ENCODE measurements at places on chromosomes 2 and 18.

DNA sequence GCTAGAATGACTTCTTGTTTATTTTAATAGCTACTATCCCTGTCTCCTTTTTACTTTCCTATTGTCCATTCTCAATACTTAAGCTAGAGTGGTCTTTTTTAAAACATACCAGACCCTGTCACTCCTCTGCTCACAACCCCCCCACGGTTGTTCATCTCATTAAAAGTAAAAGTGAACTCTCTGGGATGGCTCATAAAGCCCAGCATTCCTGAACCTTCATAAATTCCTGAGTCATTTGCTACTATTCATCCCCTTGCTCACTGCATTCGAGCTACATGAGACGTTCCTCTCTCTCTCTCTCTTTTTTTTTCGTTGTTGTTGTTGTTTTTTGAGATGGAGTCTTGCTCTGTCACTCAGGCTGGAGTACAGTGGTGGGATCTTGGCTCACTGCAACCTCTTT, 148.7 kb upstream of the DSEL start:
- no peak for DNase-seq

DNA sequence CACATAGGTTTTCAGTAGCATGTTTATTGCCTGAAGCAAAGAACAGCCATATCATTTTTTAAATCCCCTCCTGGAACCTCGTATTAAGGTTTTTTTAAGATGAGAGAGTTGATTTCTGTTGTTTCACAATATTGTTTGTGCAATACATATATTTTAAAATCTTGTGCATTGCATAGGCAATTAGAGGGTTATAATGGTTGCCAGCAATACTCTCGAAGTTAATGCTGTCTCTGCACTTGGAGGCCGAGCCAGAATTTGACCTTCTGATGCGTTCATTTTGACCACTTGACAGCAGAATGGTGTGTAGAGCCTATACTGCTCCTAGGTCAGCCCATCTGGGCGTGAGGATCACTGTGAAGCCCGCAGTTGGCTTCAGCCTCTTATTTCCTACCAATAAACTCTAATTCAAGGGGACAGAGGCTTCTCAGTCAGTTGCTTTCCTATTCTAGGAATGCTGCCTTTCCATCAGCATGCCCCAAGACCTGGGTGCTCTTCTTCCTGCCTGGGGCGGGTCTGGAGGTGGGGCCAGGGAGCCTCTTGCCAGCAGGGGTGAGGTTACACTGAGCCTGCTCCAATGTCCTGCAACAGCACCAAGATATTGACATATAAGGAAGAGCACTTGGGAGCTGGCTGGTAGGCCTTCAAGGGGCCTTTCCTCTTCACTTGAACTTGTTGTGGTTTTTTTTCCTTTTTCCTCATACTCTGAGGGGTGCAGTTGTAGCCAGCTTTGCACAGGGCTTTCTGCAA, 91.4 kb upstream of the BCL2L11 start:
- DNase-seq, result no peak

DNA sequence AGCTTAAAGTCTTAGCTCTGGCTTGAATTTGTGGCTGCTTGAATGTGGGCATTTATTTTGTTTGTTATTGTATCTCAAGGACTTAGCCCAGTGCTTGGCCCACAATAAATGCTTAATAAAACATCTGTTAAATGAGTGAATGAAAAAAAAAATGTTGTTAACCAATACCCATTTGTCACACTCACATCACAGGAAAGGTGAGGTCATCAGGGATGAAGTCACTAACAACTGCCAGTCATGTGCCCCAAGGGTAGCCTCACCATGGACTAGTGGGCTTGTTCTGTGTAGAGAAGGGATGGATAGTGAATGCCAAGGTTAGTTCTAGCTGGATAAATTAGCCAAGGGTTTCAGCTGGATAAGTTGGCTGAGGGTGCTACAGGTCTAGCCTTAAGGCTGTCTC, 3.0 kb downstream of the NRBP1 start:
- DNase-seq, result peak; percentile 23

DNA sequence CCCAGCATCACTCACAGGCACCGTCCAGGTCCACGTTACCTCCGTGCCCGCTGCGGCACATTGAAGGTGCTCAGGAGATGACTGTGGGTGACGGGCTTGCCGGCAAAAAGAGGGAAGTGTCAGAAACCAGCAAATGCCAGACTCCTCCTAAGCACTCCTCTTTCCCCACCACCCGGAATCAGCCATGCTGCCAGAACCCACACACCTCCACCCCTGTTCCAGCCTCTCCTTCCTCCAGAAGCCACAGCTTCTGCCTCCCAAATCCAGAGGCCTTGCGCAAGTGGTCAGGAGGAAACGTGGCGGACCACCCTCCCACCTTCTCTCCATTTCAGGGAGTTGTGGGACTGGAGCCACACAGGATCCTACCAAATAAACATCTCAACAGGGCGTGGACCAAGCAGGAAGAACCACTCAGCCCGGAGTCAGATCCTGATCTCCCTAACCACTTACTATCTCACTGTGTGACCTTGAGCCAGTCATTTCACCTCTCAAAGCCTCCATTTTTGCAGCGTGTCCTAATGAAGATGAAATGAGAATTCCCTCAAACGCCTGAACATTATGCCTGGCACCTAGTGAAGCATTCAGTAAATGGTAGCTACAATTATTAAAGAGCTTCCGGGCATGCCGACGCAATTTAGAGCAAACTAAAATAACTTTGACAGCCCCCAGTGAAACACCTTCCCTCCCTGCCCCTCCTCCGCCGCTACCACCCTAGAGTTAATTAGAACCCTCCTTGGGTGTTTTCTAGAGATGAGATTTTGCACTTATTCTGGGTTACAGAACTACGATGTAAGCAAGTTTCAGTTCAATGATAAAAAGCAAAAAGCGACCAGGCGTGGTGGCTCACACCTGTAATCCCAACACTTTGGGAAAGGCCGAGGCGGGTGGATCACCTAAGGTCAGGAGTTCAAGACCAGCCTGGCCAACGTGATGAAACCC, 32.9 kb downstream of the SMAD7 start:
- DNase-seq, result no peak

GRCh38 chr2:1631292-1632001, 112.9 kb downstream of the PXDN start:
- no peak for DNase-seq

DNA sequence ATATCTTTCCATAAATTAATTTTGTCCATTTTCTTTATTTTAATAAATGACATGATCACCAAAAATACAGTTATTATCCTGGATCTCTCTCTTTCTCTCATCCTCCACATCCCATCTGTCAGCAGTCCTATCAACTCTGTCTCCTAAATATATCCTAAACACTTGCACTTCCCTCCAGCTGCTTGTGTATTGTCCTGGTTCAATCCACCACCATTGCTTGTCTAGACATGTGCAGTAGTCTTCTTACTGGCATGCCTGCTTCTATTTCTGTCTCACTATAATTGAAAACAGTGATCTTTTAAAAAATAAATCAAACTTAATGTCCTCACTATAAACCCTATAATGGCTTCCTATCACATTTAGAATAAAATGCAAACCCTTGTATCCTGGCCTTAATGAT, 2168.6 kb upstream of the PIK3C3 start:
- DNase-seq, result no peak

DNA sequence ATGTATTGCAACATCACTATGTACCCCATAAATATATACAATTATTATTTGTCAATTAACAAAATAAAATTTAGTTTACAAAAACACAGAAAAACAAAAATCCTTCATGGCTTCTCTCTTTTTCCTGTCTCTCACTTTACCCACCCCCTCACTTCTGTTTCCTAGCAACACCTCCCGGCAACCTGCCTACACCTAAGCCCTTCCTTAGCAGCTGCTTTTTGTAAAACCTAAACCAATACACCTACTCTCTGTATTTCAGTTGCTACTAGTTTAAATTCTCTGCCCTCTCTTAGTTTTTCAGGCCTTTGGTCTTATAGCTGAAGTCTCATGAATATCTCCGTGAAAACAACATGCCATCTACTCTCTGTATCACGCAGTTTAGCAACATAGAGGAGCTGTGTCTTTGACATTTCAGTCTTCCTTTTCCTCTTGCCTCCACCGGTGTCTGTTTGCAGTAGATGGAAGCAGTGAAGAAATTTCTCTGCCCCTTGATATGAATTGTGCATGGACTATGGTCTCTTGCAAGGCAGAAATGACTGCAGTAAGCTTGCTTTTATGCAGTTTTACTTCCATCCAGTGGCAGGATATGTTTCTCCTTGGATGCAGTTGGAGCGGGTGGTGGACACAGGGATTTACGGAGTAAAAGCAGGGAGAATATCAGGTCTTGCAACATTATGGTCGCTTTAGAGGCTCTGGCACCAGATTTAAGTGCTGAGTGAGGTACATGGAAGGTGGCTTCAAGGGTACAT, 42.0 kb upstream of the ZDBF2 start:
- no peak for DNase-seq

DNA sequence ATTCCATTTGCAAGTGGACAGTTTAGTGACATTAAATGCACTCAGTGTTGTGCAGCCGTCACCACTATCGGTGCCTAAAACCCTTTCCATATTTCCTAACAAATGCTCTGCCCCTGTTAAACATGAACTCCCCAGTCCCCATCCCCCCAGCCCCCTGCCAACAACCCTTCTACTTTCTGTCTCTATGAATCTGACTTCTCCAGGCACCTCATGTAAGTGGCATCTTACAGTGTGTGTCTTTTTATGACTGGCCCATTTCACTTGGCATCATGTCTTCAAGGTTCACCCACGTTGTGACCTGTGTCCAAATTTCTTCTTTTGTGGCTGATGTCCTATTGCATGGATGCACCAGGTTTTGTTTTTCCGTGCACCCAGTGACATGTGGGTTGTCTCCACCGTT, 140.9 kb upstream of the GPC1 start:
- no peak for DNase-seq

GRCh38 chr18:46712406-46712805, 44.4 kb downstream of the ST8SIA5 start:
- no peak for DNase-seq

GRCh38 chr2:65545837-65546805, 113.7 kb upstream of the SPRED2 start:
- no peak for DNase-seq

DNA sequence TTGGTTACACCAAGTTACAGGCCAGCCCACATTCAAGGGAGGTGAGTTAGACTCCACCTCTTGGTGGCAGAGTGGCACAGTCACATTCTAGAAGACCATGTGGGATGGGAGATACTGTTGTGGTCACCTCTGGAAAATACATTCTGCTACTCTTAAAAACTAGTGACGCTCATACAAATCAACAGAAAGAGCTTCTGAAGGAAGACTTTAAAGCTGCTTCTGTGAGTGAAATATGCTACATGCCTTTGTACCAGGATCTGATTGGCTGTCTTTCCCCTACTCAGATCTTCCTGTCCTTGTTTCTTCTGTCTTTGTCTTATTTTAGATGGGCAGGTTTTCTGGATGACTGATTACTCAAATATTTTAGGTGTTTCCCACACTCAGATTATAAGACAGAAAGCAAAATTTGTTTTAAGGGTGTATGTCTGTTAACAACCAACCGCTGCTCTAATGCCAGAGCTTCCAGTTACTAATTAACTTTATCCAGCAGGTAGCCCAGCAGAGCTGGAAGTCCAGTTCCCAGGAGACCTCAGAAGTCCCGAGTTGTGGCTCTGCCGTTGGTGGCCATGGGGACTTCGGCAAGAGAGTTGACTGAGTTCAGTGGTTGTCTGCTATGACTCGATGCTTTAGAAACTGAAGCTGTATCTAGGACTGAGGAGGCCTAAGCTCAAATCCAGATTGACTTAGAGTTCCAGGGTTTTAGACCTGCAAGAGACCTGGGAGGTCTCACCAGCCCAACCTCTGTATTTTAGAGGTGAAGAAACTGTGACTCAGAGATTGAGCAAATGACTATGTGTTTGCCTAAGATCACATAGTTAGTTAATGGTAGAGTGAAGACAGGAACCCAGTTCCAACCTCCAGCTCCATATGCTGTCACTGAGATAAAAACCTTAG, 7.4 kb downstream of the IL1R2 start:
- peak; percentile 42 for DNase-seq

GRCh38 chr18:2846636-2847316, at the start of gene EMILIN2:
Gene EMILIN2, plus strand, starts transcription at chr18:2847006. Its CDS starts 183 bp downstream, at chr18:2847189.
- DNase-seq, result no peak

- DNase-seq, result no peak
These were observed 283.3 kb downstream of the SLC8A1 start for GRCh38 chr2:40168546-40168945.

GRCh38 chr2:65786765-65787164, 354.4 kb upstream of the SPRED2 start:
- DNase-seq, result no peak

All from activated naive CD4-positive, alpha-beta T cell treated with anti-CD3 and anti-CD28 coated beads, Interleukin-2, amount 50 U/mL, for 72 hours (primary cell).